ENCODE measurements at places on chromosomes 12 and 14.

GRCh38 chr12:9925705-9926393 lies 6.3 kb downstream of the CLEC2A start:
- peak; percentile 86 for DNase-seq

- DNase-seq, result no peak
These were observed 25.5 kb upstream of the BATF start for GRCh38 chr14:75496755-75497154.

GRCh38 chr14:99320105-99320572 lies 48.1 kb upstream of the BCL11B start:
- peak; percentile 61 for DNase-seq

GRCh38 chr12:31524791-31525495 lies 66.0 kb downstream of the DENND5B start:
- peak; percentile 42 for DNase-seq

- DNase-seq, result no peak
These were observed 926.0 kb downstream of the DIO2 start for GRCh38 chr14:79285263-79285662.

GRCh38 chr12:115137812-115138521 lies 454.0 kb upstream of the TBX3 start:
- no peak for DNase-seq

DNA sequence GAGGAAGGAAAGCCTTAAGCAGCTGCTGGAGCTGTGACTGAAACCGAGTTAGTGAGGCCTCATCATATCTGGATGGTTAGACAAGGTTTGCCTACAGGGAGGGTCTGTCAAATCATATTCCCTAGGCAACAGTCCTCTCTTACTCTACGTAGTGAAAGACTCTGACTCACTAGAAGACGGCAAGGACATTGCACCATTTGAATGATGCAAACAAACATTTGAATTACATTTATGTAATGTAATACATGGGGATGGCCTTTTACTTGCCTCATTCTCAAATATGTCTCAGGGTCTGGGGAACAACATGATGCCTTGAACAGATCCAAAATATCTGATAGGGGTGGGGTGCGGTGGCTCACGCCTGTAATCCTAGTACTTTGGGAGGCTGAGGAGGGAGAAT lies 29.8 kb upstream of the STRAP start:
- no peak for DNase-seq

DNA sequence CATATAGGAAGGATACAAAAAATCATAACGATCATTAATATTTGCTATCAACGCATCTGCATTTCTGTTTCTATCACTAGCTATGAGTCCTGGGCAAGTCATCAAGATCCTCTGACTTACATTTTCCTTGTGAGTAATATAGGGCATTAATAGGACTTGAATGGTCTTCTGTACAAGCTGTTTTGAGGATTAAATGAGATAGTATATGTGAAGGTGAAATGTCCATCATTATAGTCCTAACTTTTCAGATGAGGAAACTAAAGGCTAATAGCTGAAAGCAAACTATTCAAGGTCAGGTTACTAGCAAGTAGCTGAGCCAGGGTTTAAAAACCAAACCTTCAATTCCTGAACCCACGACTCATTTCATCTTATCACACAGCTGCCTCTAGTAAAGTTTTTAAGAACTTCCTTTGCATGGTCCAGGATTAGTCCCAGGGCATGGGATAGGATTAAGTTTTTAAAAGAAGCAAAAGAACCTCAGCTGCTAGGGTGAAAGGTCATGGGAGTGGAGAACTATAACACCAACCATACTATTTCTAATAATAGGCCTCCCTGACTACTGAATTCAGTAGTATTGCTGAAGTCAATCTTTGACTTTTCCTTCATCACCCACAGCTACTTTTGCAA lies 101.4 kb upstream of the ADAMTS20 start:
- DNase-seq, result no peak

GRCh38 chr12:88509851-88510250 lies 70.4 kb downstream of the KITLG start:
- no peak for DNase-seq

DNA sequence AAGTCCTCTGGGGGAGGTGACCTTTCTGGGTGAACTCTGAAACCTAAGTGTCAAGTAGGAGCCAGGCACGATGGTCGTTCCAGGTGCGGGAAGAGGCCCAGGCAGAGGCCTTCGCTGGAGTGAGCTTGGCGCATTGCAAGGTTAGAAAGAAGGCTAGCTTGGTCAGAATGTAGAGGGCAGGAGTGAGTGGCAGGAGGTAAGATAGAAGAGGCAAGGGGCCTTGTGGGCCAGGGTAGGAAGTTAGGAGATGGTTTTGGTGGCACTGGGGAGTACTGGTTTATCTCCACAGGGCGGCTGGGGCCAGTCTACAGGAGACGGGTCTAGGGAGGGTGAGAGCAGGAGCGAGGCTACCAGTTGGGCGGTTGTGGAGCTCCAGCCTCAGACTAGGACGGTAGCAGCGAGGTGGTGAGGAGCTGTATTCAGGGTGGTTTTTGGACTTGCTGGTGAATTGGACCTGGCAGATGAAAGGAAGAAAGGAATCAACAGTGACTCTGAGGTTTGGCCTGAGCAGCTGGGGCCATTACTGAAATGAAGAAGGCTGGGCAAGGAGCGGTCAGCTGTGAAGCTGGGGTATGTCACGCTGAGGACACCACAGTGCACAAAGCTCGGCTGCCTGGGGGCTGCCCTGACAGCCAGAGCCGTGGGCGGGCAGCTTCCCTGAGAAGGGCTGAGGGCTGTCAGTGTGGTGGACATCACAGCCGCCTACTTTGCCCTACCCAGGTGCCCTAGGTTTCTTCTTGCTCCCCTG lies 9.0 kb downstream of the MLXIP start:
- DNase-seq, result no peak

DNA sequence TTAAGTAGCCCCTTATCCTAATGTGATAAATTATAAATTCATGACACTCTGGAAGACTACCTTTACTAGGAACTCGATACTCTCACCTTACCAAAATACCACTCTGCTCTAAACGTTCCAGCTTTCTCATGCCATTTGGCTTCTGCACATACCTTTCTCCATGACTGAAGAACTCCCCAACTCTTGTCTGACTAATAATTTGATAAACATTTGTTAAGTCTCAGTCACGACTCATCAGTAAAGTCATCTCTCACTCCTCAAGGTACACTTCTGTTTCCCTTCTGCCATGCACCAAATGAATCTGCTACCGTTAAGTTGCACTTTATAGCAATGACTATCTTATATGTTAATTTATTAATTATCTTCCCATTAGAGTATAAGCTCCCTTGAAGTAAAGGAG lies 498.3 kb upstream of the NOVA1 start:
- DNase-seq, result no peak

GRCh38 chr14:104881369-104881979 lies 16.4 kb downstream of the CEP170B start:
- DNase-seq, result peak; percentile 90

DNA sequence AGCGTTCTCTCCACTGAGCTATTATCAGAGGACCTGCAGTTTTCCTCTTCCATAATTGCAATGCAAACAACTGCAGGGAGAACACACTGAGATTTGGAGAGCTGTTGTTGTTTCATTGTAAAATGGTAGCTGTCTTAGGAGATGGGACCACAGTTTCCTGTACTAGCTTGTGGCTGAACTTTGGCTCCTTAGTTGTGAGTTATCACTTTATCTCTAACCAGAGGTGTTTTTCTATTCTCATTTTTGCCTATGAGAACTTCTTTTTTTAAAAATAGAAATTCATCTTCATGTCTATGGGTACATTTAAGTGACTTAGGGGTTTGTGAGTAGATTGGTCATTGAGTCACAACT lies 216.5 kb downstream of the SLC38A4 start:
- no peak for DNase-seq

DNA sequence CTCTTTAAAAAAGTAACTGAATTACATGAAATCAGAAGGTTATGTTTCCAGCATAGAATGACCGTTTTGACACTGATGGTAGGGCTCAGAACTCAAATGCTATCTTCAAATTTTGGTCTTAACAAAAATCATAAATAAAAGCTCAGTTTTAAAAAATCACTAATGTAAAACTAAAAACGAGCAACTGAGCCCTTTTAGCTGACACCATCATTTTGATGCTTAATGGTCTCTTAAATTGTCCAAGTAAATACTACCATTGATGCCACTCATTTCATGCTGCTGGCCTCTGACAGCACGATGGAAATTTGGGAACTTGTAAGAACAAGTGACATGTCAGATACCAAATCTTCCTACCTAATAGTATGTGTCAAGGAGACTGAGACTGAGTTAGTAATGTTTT lies 205.0 kb downstream of the AKAP6 start:
- no peak for DNase-seq

DNA sequence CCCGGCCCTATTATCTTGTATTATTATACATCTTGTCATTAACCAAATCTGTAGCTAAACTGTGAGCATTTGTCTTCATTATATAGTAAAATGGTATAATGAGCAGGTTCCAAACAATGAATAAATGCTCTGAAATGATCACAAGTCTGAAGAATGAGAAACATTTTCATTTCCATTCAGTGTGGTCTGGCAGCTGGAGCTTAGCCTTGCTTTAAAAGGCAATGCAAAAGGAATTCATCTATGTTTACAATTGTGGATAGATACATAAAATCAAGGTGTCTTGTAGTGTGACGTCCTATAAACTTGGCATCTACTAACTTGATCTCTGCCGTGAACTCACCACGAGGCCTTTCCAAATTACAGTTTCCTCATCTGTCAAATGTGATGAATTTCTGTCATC lies 168.3 kb downstream of the RMST start:
- no peak for DNase-seq

GRCh38 chr14:100898465-100898864 lies 5.1 kb downstream of the RTL1 start:
- DNase-seq, result no peak

- DNase-seq, result no peak
These were observed 368.1 kb upstream of the TMTC1 start for GRCh38 chr12:30151831-30152230.

DNA sequence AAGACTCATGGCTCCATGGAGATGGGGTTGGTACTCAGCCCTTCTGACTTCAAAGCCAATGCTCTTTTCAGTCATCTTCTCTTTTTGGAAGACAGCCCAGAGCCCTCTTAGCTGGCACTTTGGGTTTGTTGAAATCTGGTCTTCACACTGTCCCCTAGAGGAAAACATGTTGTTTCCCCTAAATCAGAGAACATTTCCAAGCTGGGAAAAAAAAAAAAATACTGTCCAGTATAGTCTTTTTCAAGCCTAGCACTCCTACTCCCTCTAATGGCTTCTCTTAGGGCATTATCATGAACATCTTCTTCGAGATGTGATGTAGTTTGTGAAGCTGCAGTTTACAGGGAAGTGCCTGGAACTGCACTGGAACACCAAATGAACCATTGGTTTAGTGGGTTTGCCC lies 3.0 kb upstream of the ZC3H14 start:
- DNase-seq, result peak; percentile 71

GRCh38 chr14:37824939-37825712 lies 229.7 kb downstream of the TTC6 start:
- peak; percentile 52 for DNase-seq

DNA sequence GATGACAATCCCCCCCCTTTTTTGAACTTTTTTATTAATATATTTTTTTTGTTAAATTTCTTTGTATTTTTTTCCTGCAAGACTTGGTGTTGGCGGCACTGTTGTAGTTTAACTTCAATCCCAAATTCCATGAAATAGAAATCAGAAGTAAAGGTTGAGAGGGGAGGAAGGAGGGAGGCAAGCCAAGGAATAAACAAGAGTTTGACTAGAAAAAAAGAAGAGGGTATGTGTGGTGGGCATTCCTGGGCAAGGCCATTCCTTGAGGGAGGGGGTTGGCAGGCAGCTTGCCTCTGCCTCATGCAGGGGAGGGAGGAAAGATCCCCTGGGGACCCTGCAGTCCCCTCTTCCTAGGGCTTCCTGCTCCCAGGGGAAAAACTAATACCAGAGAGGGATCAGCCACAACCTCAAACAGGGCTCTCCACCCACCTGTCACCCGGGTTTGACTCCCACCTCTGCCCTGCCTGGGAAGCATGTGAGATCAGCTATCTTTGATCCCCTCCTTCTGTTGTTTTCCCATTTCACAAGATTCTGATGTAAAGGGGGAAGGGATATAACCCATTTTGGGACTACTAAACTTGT lies 519 bp upstream of the AP1G2 start:
- DNase-seq, result no peak

- DNase-seq, result peak; percentile 72
These were observed 476.9 kb downstream of the LRIG3 start for GRCh38 chr12:58443273-58443980.

DNA sequence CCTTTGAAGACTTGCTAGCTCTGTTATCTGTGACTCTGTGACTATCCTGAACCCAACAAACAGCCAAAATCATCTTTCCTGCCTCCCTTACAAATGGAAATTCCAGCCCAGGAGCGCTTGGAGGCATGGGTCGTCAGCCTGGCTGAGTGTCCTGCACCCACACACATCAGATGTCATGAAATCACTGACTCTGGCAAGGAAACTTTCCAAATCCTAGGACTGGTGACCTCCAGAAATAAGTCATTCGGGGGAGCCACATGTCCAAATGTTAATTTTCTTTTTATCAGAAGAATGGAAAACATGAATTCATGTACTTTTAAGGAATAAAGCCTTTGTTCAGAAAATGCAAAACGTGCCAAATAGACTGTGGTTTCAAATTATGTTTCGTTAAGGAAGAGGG lies 96.3 kb upstream of the EVL start:
- no peak for DNase-seq

- no peak for DNase-seq
These were observed 9.6 kb upstream of the SNAPC1 start for GRCh38 chr14:61752626-61753025.

DNA sequence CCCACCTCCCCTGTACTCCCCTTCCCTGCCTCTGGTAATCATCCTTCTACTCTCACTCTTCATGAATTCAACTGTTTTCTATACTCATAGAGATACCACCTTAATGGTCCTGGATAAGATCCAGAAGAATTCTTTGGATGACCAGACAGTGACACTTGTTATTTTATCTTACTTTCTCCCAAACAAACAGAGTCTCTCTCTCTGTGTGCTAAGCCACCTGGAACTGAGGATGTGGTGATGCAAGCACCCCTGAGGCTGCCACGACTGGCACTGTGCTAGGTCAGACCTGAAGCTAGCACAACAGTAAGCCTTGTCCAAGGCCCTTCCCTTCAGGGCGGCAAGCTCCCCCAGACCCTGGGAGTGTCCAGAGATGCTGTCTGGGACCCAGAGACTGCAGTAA lies 250.2 kb downstream of the C12orf50 start:
- peak; percentile 76 for DNase-seq

DNA sequence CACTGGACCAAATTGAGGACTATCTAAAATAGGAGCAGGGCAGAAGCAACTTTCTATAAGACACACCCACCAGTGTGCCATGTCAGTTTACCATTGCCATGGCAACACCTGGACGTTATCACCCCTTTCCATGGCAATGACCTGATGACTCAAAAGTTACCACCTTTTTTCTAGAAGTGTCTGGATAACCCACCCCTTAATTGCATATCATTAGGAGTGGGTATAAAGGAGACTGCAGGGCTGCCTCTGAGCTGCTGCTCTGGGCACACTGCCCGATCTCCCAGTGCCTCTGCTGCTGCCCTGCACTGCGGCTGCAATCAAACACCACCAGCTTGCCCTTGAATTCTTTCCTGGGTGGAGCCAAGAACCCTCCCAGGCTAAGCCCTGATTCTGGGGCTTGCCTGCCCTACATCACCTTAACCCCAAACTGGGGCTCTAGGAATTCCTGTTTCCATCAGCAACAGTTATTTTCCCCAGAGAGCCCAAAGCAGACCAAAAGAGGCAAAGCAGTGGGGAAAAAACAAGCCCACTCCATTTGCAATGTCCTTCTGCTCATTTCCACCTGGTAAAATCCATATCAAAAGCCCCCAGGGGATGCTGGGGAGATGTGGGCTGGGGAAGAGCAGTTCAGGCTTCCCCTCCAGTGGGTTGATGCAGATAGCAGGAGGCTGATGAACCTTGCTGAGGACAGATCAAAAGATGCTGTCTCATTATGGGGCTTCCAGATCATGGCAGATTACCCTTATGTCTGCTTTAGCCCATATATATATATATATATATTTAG lies 129.5 kb upstream of the NCOR2 start:
- peak; percentile 88 for DNase-seq

Measured in DMS53 (cell line).